ENCODE measurements at places on chromosomes 2 and 18. TPM values are rescaled to one million over a fixed set of nuclear protein-coding genes. Genes with fewer than 3 reads are reported as not detected.

GRCh38 chr2:50674876-50675275 is 357.1 kb downstream of the NRXN1 start:
- no peak for DNase-seq

- no peak for DNase-seq
These were observed 286.9 kb downstream of the CTNNA2 start for GRCh38 chr2:79799729-79800128.

Gene RESP18
- not detected for total RNA-seq

GRCh38 chr2:167264380-167264779 is 376.1 kb downstream of the XIRP2 start:
- DNase-seq = no peak

Gene PTPN2
- total RNA-seq = 34.4 TPM

DNA sequence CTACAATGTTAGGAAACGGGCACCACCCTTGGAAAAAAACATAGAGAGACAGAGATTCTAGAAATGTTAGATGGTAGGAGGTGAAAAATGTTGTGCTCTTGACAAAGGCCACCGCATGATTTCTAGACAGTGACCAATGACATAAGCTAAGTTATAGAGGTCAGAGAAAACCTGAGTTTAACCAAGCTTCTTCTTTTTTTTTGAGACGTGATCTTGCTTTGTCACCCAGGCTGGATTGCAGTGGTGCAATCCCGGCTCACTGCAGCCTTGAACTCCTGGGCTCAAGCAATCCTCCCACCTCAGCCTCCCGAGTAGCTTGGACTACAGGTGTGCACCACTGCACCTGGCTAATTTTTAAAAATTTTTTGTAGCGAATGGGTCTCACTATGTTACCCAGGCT is 13.0 kb downstream of the FER1L5 start:
- DNase-seq = no peak

GRCh38 chr2:230830428-230830827 is 34.3 kb upstream of the ITM2C start:
- DNase-seq = no peak

GRCh38 chr2:232348936-232349335 is 29.6 kb upstream of the ALPP start:
- DNase-seq = no peak

DNA sequence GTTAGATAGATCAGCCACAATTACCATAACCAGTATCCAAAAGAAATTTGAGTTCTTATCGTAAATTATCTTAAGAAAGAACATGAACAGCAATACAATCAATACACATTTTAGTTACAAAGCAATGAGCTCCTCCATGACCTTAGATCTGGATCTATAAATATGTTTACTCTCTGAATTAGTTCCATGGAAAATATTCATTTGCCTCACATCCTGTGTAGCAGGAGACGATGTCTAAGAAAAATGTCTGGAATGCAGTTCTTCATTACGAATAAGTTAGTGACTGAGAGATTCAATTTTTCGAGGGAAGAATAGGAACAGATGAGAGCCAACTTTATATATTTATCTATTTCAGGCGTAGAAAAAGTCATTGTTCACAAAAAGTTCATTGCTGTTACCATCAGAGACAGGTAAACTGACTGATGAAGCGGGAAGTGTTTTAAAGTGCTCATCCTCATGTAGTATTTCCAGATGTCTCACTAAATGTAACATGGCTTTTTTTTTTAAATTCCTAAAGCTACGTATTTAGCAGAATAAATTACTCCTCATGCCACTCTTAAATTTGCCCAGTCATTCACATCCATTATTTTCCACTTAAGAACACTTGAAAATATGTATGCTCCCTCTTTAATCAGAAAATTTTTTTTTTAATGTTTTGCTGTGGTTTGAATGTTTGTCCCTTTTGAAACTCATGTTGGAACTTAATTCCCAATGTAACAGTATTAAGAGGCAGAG is 106.5 kb upstream of the SCN1A start:
- no peak for DNase-seq

DNA sequence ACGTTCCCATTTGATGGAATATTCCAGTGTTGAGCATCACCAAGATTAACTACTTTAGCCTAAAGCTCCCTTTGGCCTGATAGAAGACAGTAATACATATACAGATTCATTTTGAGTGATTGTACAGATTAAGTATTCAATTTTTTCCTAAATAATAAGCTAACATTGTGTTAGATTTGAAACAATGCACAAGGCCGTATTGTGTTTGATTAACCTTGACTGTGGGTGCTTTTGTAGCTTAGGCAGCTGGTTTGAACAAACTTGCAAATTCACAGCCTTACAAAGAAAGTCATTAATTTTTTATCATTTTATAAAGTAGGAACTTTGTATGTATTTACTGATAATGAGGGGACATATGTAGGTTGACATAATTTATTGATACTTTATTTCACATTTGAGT is 29.6 kb downstream of the NABP1 start:
- no peak for DNase-seq

- no peak for DNase-seq
These were observed 22.0 kb downstream of the MARCHF4 start for GRCh38 chr2:216350214-216350791.

- no peak for DNase-seq
These were observed 30.6 kb upstream of the DYSF start for GRCh38 chr2:71422786-71423185.

DNA sequence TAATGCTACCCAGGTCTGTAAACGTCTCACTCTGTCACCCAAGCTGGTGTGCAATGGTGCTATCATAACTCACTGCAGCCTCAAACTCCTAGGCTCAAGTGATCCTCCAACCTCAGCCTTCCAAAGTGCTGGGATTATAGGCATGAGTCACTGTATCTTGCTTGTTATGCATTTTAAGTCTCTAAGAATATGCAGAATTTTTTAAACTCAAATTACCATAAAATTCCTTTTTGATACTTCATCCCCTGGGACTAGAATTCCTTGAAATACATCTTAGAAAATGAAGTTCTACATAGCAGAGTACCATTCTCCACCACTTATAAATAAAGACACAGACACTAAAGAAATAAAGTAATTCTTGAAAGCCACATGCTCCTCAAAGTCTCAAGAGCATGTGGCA is 30.2 kb upstream of the LRATD1 start:
- DNase-seq = no peak

DNA sequence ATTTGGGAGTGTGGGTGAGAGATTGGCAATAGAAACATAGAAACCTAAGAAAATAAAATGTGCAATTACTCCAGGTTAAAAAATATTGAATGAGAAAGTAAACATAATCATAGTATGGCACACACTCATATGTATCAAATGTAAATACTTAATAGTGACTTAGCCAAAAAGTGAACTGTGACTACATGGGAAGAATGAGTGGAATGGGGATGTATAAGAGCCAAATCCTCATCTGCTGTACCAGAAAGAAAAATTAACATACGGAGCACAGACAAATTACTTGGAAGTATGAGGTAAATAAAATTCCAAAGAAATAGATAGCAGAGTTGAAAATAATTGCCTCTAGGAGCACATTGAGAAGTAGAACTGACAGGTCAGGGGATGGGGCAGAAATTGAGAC is 4.0 kb downstream of the FLACC1 start:
- DNase-seq = no peak

GRCh38 chr2:67660871-67661270 is 263.7 kb downstream of the ETAA1 start:
- no peak for DNase-seq

Gene MOB4
- 28.0 TPM for total RNA-seq

Gene HIBCH
- 33.7 TPM for total RNA-seq

GRCh38 chr2:15763822-15764682 is 172.4 kb downstream of the DDX1 start:
- no peak for DNase-seq

GRCh38 chr2:212539072-212539880 is 674 bp upstream of the ERBB4 start:
- no peak for DNase-seq

GRCh38 chr2:70691497-70692140 is 76.4 kb downstream of the ADD2 start:
- DNase-seq = no peak

DNA sequence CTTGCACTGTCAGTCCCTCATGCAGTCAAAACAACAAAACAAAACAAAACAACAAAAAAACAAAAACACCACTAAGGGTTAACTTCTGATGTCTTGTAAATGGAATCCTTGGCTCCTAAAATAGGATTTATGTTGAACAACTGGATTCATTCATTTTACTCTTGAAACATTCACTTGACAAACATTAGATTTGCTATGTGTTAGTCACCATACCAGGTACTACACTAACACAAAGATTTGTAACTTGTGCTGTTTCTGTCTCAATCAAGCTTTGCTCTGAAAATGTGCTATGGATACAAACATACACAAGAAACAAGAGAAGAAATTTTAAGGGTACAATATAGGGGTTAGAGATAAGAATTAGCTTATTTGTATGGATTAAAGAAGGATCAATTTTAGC is 812.8 kb downstream of the LRP1B start:
- DNase-seq = no peak

DNA sequence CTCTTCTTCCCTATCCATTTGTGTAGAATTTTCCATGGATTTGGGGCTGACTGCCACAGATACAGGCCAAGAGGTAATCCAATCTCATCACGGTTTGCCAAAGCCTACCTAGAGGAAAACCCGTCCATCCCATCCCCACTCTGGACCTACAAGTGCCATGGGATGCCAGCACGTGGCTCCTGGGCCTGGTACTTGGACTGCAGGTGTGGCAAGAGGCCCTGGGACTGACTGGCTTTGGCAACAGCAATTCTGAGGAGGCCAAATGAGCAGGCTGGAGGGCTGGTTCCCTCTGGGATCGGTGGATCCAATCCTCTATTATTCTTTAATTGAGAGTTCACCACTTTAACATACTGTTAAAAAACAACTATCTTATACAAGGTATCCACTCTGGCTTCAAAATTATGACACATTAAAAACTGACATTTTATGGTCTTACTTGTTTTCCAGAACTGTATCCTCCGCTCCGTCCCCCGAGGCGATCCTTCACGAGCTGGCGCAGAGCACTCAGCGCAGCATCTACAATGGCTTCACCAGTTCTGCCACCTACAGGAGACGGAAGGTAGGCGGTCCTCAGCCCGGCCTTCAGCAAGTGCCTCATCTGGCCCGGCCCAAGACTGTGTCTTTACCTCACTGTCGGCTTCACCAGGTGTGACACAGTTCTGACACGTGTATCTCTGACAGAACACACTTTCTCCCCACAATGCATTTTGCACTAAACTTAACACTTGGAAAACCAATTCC is 19.8 kb downstream of the PDIA6 start:
- no peak for DNase-seq

GRCh38 chr18:58691256-58691655 is 20.0 kb downstream of the MALT1 start:
- DNase-seq = no peak

DNA sequence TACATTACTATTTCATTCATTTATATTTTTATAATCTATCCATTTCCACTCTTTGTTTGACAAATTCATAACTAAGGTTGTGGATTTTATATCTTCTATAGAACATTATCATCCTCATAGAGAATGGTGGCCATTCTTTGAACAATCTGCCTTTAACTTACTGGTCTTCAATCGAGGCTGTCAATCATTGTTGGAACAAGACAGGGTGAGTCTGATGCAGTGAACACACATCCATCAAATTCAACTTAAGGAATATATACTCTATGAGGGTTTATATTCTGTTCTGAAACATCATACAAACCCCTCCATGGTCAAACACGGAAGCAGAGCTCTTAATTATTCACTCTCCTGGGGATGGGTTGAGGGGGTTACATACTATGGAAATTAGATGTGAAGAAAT is 28.3 kb upstream of the KLF7 start:
- DNase-seq = no peak

- no peak for DNase-seq
These were observed 7.8 kb upstream of the SCYGR1 start for GRCh38 chr2:227395556-227395955.

- DNase-seq = no peak
These were observed 250.2 kb downstream of the LPIN1 start for GRCh38 chr2:11996618-11997017.

Gene LIMS3
- total RNA-seq = 1.2 TPM

- no peak for DNase-seq
These were observed 114.9 kb upstream of the NT5C1B start for GRCh38 chr2:18704276-18704675.

Gene PROM2
- total RNA-seq = 2.7 TPM

DNA sequence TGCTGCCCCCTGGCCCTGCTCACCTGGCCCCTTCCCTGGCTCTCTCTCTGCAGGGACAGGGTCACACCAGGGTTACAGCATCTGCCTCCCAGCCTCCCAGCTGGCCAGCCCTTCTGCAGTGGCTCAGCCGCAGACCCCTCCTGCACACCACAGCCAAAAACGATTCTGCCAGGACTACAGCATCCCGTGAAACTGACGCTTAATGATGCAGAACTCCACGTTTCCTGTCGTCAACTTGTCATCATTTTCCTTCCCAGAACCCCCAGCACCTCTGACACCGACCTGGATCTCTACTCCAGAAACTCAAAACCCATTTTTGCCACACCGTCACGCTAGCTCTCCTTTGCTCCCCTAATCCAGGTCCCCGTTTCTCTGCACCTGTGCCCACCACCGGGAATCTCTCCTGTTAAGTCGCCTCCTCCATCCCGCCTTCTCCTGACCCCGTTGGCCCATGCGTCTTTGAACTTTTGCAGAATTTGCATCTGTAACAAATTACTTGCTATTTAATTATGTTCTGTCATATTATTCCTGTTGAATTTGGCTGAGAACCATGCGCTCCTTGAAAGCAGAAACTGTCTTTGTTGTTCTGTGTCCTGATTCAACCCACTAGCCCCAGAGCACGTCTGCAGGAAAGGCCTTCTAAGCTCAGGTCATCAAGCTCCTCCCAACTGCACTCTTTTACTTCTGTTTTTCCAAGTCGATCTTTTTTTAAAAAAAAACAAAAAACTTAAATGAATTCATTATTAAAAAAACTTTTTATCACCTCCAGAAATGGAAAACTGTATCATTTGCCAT is 173.2 kb upstream of the COPS8 start:
- DNase-seq = no peak

Gene UGT1A6
- not detected for total RNA-seq

Gene RAPGEF4
- 1.7 TPM for total RNA-seq

Gene DNAH7
- total RNA-seq = 1.5 TPM

Gene FHOD3
- total RNA-seq = 29.0 TPM

Gene ALLC
- total RNA-seq = not detected

- no peak for DNase-seq
These were observed 39.4 kb upstream of the GALR1 start for GRCh38 chr18:77210249-77210648.

- no peak for DNase-seq
These were observed 95.6 kb downstream of the GALNT3 start for GRCh38 chr2:165698444-165698884.

Gene DES
- 0.28 TPM for total RNA-seq

DNA sequence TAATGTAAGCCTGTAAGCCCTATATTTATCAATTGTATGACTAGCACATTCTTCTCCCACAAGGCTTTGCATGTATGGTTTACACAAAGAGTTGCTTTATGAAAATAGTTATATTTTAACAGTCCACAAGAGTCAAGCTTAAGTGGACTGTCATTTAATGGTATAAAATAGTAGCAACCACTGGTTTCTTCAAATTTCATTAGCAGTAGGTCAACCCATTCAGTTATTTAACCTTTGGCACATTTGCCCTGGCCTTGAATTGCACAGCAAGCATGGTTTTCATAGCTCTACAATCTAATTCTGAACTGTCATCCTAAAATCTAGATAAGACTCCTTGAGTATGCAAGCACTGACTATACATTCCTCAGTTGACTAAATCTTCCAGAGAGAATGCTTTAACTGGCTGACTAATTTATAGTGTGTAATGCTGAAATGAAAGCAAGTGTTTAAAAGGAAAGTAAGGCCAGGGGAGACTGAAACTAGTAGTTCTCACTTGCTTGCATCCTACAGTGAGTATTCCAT is 1.8 kb downstream of the DPP4 start:
- DNase-seq = no peak
